ENCODE measurements at places on chromosomes 1 and 21.

DNA sequence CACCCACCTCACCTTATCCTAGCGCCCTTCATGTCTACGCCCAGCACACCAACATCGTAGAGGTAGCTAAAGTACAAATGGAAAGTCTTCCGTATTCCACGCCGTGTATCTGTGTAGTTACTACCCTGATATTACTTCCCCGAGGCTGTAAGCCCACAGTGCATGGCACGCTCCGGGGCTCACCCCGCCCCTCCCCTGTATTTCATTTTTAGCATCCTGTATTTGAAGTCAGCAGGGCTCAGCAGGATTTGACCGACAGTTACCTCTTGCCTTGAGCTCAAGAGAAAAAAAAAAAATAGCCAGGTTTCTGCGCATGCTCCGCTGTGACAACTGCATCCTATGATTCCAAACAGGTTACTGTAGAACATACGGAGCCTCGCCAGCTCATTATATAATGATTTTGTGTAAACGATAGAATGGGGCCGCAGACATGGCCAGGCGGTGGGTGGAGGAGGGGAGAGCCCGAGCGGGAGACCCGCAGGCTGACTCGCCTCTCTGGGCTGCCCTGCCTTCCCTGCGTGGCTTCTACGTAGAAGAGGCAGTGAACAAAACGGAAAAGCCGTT is 1.3 kb downstream of the ABCG1 start:
- peak; percentile 85 for DNase-seq

- DNase-seq: no peak
These were observed 23.3 kb downstream of the RPRD2 start for GRCh38 chr1:150387200-150387599.

DNA sequence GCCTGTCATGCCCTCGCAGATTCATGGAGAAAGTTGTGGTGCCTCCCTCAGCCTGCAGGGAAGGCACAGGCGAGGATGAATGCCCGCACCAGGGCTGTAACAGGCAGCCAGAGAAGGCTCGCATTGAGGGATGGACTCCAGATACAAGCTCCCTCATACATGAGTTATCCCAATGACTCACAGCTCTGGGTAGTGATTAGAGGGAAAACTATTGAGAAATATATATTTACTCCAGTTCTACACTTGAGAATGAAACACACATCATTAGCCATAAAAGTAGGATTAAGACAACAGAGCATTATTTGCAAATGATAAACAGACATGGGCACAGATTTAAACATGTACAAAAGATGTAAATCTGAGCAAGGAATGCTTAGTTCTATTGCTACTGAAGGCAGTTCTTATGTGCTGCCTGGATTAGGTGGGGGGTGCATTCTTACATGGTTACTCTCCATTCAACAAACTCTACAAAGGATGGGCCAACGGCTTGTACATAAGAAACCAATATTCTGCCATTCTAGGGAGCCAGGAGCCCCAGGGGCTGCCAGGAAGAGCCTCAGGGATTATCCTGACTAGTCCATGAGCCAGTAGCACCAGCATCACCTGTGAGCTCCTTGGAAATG is 97.9 kb downstream of the CSMD2 start:
- no peak for DNase-seq

- DNase-seq: no peak
These were observed 6.9 kb upstream of the GPR153 start for GRCh38 chr1:6267686-6268322.

DNA sequence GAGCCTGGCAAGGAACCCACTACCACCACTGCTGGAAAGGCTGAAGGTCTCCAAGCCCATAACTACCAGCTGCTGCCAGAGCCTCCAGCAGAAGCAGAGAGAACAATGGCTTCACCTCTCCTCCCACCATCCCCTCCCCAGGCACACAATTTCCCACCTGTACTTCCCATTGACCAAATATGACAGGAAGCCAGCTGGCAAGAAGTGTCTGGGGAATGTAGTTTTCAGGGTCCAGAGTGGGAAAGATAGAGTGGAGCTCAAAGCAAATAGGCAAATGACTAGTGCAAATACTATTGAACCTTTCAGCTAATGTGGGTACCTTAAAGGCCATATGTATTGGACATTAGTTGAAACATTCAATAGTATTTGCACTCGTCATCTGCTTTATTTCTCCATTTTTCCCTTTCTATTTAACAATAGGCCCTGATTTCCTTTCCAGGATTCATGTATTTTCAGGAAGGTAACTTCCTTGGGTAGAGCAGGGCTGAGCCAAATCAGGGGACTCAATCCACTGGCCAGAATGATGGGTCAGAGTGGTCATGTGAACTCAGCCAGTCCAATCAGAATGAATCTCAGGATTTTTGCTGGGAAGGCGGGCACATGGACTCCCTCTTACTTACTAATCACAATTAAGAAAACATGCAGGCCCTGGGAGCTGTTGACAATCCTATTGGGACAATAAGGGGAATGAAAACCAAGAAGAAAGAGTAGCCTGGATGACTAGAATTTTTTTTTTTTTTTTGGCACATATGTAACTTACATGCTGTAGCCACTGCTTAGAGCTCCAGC is 12.1 kb upstream of the NFYC start:
- DNase-seq: no peak

- no peak for DNase-seq
These were observed 71.7 kb upstream of the GUCA2B start for GRCh38 chr1:42081475-42081874.

DNA sequence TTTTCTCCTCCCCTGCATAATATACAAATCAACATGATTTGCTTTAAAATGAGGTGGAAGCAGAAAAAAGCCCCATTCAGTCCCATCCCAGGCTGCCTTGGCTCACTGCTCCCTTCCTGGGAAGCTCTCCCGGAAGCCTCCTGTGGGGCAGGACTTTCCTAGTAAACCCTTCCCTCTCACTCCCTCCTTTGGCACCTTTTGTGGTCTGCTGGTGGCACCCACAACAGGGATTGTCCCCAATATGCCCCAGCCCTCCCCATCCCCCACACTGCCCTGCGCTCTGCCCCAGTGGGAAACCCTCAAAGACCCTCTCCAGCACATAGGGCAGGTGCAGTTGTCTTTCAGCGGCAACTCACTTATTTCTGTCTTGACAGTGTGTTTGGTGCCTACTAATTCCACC is 1.8 kb upstream of the TMPRSS2 start:
- no peak for DNase-seq

GRCh38 chr1:245306628-245307410 is 152.0 kb downstream of the KIF26B start:
- no peak for DNase-seq

- DNase-seq: no peak
These were observed 317 bp downstream of the SPAG17 start for GRCh38 chr1:118184739-118185083.

- no peak for DNase-seq
These were observed 81.5 kb downstream of the GLIS1 start for GRCh38 chr1:53657531-53657805.

GRCh38 chr1:155085504-155086127 is 7.0 kb downstream of the EFNA3 start:
- DNase-seq: peak; percentile 92

- no peak for DNase-seq
These were observed 191.3 kb upstream of the HP1BP3 start for GRCh38 chr1:20978413-20978812.

DNA sequence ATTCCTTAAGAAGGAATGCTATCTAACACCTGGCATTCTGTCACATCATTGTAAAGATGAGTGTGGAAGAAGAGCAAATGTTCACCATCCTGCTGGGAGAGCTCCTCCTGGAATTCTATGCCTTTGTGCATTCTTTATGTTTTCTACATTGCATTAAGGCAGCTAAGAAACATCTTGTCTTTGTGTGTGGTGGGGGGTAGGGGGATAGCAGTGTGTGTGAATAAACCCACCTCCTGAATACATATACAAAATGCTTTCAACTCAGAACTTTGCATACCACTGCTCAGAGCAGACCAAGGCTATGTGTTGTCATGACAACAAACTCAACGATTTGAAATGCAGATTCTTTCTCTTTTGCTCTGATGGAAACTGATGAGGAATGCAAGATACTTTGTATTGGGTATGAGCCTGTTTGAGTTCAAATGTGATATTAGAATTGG is 193.6 kb upstream of the KAZN start:
- no peak for DNase-seq

DNA sequence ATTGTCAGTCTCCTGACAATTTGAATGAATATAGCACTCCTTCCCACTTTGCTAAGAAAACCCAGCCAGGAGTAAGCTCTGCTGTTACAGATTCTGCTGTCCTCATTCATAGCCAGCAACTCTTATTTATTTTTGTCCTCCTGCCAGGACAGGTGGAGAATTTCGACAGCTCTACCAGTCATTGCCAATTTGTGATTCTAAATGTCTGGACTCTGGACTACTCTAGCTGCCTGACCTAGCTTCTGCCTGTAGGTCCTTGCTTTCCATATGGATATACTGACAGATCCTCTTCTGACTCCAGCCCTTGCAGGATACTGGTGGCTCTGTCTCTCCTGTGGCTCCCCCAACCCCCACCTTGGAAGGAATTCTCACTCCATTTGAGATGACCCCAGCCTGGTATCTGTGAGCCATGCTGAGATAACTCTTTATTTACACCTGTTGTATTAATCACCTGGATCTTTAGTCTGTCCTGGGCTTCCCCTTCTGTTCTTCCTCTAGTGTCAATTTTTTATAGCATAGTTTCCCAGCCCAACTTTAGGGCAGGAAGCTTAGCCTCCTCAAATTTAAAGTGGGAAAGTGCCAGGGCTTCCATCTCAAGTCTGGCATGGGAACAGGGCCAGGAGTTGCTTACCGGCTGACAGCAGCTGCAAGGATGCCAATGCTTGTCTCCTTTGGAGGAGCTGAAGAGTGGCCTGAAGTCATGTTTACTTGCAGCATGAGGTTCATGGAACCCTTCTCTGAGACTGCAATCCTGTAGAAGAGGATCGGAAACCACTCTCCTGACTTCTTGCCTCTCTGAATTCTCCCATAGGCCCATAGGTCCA is 6.7 kb downstream of the PM20D1 start:
- DNase-seq: no peak

- no peak for DNase-seq
These were observed 42.6 kb downstream of the AHDC1 start for GRCh38 chr1:27561124-27561899.

DNA sequence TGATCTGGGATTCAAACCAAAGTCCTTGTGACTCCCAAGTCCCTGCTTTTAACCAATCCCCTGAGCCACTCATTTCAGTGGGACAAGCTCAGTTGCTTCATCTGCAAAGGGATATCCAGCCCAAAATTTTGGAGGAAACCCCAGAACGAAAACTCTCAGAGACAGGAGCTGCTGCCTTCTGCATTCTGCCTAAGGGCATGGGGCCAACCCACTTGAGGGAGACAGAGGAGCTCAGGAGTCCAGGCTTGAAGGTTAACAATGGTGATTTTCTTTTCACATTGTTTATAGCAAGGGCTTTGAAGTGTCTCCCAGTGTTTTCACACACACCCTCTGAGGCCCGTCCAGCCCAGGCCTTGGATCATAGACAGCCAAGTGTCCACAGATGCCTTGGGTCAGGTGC is 148.1 kb upstream of the CTTNBP2NL start:
- no peak for DNase-seq

DNA sequence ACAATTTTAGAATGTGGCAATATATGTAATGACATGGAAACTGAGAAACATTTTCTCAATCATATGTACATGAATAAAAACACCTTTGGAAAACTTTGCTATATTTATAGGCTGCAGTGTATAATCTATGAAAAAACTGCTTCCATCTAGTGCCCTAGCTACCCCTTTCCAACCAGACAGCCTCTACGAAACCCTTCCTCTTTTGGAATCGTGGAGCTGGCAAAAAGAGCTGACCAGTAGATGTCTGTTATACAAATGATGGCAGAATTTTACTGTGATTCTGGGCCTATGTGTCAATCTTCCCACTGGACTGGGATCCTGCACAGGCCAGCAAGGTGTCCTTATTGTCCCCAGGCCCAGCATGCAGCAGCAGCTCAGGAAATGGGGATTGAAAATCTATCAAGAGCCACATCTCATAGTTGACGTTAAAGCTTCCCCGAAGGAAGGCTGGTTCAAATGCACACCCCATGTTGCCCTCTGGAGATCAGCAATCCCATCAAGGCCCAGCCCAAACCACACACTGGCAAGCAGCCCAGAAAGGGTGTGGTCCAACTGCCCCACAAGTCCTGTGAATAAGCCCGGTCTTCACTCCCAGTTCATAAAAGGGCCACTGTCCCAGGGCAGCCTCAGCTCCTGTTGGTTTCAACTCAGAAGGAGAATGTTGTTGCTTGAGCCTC is 8.8 kb upstream of the FAM20B start:
- DNase-seq: no peak

DNA sequence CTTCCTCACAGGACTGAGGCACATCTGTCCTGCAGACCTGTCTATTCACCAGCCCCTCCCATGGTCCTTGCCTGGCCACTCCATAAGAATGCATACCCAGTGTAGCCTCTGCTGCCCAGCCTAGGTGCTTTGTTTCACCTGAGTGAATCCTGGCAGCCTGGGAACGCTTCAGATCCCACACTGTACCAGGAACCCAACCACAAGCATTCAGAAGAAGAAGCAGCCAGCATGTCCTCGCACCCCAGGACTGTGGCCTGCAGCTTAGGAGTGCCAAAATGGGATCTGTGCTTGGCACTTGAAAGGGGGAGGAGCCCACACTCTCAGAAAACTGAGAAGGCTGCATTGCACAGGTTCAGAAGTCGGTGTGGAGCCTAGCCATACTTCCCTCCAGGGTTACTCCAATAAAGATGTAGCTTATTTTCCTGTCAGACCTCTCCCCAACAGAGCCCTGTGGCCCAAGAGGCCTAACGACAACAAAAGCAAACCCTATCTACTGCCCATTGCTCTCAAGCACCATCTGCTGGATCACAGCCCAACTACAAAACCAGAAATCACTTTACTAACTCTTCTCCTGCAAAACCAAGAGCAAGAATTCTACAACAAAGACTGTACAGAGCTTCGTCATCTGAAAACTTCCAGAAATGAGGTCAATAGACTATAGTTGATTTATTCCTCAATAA is 923.1 kb upstream of the NEGR1 start:
- DNase-seq: no peak

DNA sequence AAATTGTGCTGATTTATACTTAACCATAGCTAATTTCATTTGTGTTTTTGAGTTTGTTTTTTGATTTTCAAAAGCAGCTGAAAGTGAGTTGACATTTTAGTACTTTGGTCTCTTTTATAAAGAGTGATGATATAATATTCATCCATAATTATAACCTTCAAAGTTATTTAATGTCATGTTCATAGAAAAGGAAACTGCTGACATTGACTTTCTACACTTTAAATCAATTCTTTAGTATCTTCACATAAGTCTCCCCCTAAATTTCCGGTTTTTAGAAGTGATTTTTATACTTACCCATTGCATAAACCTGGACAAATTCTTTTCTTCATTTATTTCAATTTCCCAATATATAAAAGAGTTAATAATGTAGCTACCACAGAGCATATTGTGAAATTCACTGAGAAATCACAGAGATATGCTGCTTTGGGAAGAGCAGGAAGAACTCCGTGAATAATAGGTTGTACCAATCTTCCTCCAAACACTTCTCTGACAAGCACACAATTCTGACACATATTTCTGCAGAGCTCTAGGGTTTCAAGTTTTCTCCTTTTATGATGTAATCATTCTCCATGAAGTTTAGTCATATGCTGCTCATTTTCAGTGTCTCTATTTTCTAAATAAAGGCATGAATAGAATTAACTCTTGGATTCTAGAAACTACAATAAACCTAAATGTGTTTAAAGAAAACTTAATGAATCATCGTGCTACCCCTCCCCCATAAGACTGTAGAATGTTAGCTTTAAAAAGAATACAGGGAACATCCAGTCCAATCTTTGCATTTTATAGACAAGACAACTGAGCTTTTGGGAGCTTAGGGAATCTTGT is 25.6 kb upstream of the CDC42BPA start:
- no peak for DNase-seq

Data from activated effector memory CD4-positive, alpha-beta T cell treated with anti-CD3 and anti-CD28 coated beads, Interleukin-2, amount 50 U/mL, for 16 hours (primary cell).